ENCODE measurements at places on chromosomes 11 and 22.

GRCh38 chr11:126328001-126328390 lies 24.1 kb downstream of the DCPS start:
- DNase-seq, result no peak

DNA sequence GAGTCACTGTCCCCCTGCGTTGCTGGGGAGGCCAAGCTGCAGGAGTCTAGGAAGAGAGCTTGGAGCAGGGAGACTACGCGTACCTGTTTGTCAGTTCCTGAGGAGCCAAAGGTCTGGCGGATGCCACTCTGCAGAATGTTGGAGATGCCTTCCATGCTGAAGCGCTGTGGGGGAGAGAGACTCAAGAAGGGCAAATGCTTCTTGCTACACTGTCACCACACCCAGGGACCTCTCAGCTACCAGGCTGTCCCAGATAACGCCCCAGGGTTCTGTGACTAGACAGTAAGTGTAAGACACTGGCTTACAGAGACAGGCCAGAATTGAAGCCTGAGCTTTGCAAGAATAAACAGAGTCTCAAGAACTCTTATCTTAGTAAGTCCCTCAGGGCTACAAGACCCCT lies 42.0 kb downstream of the FEZ1 start:
- DNase-seq, result no peak

DNA sequence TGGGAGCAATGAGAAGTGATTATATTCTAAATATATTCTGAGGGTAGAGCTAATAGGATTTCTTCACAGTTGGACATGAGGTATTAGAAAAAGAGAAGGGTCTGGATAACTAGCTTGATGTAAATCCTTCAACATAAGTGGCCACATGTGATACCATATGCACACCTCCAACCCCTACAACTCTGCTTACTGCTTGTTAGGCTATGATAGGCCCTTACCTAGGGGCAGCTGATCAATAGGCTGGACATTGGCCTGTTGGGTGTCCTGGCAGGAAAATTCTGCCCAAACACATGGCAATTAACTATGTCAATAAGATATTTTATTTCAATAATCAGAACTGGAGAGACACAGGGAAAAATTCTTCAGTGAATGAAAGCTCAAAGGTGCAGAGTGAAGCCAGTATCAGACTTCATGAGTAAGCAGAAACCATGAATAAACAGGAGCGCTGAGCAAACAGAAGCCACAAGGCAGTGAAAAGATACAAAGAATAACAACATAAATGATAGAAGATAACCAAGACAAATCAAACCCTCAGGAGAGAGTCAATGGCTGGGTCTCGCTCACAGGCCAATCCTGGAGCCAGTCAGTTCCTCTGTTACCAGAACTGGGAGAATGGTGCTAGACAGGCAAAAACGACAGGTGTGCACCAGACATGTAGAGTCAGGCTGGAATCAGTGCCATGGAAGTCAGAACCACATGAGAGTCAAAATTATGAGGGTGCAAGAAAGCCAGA lies 46.3 kb upstream of the PSMA1 start:
- DNase-seq, result no peak

DNA sequence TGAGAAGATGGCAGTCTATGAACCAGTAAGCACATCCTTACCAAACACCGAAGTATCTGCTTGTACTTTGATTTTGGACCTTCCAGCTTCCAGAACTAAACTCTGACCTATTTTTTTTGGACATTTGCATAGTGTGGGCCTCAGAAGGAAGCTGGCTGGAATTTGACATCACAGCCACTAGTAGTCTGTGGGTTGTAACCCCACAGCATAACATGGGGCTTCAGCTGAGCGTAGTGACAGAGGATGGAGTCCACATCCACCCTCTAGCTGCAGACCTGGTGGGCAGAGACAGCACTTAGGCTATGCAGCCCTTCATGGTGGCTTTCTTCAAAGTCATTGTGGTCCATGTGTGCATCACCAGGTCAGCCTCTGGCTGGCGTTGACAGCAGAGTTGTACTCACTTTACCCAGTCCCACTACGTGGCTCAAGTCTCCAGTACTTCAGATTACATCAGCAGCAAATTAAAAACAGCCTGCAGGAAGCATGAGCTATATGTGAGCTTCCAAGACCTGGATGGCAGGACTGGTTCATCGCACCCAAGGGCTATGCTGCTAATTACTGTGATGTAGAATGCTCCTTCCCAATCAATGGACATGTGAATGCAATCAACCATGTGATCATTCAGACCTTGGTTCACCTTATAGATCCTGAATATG lies 58.6 kb upstream of the VPREB1 start:
- DNase-seq, result no peak

DNA sequence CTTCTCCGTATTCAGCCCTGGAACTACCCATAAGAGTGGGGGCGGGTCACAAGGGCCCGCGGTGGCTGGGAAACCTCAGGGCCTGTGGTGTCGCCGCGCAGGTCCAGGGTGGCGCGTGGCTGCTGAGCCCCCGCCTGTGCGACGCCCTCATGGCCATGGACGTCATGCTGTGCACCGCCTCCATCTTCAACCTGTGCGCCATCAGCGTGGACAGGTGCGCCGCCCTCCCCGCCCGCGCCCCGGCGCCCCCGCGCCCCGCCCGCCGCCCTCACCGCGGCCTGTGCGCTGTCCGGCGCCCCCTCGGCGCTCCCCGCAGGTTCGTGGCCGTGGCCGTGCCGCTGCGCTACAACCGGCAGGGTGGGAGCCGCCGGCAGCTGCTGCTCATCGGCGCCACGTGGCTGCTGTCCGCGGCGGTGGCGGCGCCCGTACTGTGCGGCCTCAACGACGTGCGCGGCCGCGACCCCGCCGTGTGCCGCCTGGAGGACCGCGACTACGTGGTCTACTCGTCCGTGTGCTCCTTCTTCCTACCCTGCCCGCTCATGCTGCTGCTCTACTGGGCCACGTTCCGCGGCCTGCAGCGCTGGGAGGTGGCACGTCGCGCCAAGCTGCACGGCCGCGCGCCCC lies 2.4 kb downstream of the DRD4 start:
- no peak for DNase-seq

- DNase-seq, result no peak
Measured at GRCh38 chr11:124415356-124415923, 9.2 kb downstream of the OR8B4 start.

DNA sequence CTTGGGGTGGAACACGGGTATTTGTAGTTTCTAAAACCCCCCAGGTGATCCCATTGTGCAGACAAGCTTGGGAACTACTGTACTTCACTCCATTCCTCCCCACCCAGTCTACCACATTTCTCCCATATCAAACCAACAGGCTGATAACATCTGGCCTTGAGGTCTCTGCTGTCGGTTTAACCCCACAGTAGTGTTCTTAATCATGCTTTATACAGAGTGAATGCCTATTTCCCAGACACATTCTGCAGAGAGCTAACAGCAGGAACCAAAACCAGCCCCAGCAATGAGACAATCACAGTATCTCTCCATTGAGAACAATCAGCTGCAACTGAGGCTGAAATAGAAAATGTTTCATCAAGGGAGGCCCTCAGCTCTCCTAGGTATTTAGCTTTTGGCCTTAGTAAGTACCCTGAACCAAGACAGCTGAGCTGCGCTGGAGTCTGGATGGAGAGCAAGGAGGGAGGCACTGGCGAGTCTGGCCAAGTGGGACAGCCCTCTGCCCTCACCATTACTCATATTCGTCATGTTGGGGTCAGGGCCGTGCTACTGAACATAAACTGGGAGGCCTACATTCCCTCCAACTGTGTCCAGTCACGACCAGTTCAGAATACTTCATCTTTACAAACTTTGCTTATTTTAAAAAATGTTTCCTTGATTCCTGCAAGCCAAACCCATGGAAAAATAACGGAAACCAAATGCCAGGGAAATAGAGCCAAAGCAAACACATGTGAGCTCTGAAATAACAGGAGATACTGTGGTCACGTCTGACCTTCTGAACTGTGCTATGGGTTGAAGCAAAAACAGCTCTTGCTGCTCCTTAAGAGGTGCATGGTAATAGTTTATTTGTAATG lies 81.0 kb downstream of the CCDC34 start:
- no peak for DNase-seq

- peak; percentile 12 for DNase-seq
Measured at GRCh38 chr11:58286249-58286648, 18.2 kb upstream of the OR10W1 start.
